ENCODE measurements at places on chromosomes 4 and X.

GRCh38 chr4:121154103-121154515 is 10.0 kb downstream of the TNIP3 start:
- peak; percentile 13 for DNase-seq

DNA sequence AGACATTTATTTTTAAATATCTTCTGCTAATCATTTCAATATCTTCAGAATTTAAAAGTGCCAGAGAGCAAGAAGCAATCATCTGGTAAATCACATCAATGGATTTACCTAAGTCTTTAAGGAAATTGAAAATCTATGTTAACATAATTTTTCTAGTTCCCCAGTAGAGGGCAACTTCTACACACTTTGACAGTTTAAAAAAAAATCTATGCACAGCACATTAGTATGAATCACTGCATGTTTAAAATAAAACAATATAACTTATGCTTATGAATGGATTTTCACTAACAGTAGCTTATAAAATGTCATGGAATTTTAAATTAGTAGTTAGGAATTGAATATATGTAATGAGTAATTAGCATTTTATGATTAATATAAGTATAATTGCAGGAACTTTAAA is 126.5 kb downstream of the REELD1 start:
- no peak for DNase-seq

GRCh38 chr4:39637586-39638353 is 895 bp downstream of the SMIM14 start:
- peak; percentile 50 for DNase-seq

GRCh38 chr4:130127297-130127696 is 1031.3 kb downstream of the C4orf33 start:
- DNase-seq, result no peak

Data from GM06990 (cell line).